ENCODE measurements at places on chromosomes 4 and X.
A peak's percentile ranks its signal among the peaks of the same experiment; 100 is the strongest.

DNA sequence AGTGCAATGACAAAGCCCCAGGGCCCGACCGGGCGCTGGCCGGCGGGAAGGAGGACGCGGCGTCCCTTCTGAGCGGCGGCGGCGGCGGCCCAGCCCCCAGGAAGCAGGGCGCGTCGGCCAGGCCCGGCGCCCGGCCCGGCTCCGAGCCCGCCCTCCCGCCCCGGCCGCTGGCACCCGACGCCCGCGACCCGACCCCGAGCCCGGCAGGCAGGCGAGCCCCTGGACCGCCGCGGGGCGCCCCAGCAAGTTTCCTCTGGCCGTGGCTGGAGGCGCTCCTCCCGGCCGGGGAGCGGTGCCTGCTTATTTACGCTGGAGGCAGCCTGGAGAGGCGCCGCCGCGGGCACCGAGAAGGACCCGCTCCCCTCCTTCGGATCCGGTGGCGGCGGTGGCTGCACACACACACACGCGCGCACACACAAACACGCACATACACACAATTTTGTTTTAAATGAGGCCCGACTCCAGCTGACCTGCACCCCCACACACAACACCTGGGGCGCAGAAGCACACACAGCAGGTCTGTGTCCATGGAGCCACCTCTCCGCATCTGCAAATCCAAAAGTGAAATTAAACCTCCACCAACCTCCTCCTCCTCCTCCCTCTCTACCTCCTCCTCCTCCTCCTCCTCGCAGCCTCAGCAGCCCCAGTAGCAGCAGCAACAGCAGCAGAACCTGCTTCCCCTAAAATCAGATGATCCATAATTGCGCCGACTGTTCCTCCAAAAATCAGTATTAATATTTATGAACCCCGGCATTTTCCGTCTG is 669 bp downstream of the IRF2 start:
- DNase-seq: no peak

DNA sequence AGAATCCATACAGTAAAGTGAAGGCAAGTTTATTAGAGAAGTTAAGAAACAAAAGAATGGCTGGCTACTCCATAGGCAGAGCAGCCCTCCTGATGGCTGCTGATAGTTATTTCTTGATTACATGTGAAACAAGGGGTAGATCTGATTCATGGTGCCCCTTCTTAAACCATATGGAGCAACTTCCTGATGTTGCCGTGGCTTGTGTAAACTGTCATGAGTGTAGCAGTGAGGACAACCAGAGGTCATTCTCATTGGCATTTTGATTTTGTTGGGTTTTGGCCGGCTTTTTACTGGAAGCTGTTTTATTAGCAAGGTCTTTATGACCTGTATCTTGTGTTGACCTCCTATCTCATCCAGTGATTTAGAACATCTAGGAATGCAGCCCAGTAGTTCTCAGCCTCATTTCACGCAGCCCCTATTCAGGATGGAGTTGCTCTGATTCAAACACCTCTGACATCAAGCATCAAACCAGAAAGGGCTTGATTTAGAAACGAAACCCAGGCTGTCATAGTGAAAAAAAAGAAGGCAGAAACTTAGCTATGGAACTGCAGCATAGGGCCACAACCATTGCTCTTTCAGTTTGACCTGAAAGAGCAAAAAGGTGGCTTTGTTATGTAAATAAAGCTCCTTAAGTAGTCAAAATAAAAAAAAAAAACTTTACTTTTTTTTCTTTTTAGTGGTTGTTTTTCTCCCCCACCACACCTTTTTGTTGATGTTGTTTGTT is 37.8 kb downstream of the SPCS3 start:
- DNase-seq: no peak

DNA sequence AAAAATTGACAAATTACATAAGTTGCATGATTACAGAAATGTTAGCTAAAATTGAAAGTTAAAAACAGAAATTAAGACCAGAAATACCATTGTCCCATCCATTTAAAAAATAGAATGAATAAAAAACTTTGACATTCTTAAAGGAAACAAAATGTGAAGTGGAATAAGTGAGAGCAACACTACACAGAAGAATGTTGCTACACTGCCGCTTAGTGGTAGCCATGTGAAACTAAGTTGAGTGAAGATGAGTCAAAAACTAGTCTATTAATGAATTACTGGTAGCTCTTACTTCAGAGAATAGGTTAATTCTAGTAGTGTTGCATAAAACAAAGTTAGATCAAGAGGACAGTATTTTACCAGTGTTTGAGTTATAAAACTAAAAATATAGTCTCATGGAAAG is 571.0 kb upstream of the KLHL4 start:
- DNase-seq: peak; percentile 14

GRCh38 chrX:95325185-95325584 is 1359.5 kb upstream of the DIAPH2 start:
- DNase-seq: no peak

GRCh38 chrX:79165806-79166205 is 21.3 kb downstream of the GPR174 start:
- no peak for DNase-seq

GRCh38 chr4:150130933-150131332 is 52.7 kb downstream of the DCLK2 start:
- no peak for DNase-seq

DNA sequence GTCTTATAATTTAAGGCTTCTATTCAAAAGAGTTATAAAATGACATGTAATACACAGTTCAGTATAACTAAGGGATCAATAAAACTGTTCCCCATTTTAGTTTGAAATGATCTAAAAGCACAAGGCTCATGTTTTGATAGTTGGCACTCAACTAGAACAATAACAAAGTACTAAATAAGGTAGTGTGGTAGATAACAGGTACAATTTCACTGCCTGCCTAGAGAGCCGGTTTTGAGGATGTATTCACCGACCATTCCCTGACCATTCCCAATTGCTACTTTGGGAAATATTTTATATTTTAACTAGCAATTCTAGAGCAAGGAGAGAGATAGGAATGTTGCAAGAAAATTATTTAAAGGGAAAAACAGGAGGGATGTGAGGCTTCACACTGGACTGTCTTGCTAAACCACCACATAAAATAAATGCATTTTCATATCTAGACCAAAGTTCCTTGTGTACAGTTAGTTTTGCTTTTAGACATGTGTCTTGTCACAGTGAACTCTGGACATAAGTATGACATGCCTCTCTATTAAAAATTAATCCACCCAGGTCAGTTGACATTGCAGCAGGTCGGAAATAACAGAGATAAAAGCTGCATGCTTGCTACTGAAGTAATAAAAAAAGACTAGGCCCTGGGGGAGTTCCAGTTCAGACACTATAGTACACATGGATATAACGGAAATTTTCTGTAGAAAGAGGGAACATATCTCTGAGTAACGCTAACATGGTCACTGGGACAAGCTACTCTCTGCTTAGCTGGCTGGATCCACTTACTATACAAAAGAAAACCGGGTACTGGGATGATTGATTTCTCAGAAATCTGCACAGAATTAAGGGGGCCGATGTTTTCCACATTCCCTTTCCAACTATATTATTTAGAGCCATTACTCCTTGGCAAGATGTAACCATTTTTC is 56.3 kb upstream of the NAP1L5 start:
- DNase-seq: no peak

- DNase-seq: no peak
These were observed 6.1 kb downstream of the TCEANC start for GRCh38 chrX:13659063-13659462.

GRCh38 chr4:41611124-41611838 is 73.3 kb downstream of the LIMCH1 start:
- DNase-seq: no peak

- DNase-seq: no peak
These were observed 84.6 kb downstream of the FBXO8 start for GRCh38 chr4:174198828-174199227.

DNA sequence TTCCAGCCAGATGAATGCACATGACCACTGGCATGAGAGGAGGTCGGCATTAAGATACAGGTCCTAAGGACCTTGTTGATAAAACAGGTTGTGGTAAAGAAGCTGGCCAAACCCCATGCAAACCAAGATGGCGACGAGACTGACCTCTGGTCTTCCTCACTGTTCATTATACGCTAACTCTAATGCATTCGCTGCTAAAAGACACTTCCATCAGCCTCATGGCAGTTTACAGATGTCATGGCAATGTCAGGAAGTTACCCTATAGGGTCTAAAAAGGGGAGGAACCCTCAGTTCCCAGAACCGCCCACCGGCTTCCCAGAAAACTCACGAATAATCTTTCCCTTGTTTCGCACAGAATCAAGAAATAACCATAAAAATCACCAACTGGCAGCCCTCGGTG is 182.4 kb downstream of the DHRSX start:
- no peak for DNase-seq

DNA sequence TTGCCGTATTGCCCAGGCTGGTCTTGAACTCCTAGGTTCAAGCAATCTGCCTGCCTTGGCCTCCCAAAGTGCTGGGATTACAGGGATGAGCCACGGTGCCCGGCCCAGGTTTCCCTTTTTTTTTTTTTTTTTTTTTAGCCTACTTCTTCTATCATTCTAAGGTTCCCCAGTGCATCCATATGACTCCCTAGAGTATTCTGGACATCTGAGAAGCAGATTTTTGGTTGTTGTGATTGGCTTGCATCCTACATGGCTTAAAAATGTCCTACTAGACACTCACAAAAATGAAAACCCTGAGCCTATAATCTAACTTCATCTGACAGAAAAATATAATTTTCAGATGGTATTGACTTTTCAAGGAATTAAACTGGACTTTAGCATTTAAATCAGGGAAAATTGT is 41.7 kb downstream of the SMIM14 start:
- DNase-seq: no peak

GRCh38 chr4:177012918-177013545 is 220.3 kb upstream of the VEGFC start:
- no peak for DNase-seq

DNA sequence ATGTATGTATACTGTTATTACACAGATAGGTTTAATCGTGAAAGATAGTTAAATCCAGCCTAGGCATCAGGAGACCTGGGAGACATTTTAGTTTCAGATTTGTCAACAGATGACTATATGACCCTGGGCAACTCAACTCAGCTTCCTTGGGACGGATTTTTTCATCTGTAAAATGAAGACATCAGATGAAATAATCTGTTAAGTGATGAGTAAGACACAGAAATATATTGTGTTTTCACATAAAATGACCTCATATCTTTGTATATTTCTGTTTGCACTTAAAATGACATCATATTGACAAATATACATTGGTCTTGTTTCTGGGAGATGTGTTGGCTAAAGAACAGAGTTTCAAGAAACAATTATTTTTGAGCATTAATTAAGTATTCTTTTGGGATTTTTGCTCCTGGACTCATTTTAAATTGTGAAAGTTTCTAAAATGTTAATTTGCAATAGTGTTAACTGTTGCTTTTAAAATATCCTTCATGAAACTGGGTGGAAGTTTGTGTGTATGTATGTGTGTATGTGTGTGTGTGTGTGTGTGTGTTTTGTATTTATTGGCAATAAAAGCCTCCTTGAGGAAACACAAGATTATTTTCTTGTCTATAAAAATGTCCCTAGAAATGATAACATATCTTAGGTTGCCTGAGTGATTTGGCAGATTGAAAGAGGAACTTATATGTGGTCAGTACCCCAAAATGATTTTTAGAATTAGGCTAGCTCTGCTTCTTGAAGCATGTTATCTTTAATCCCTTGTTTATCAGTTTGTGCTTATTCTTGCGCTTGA is 29.1 kb upstream of the MMAA start:
- no peak for DNase-seq

DNA sequence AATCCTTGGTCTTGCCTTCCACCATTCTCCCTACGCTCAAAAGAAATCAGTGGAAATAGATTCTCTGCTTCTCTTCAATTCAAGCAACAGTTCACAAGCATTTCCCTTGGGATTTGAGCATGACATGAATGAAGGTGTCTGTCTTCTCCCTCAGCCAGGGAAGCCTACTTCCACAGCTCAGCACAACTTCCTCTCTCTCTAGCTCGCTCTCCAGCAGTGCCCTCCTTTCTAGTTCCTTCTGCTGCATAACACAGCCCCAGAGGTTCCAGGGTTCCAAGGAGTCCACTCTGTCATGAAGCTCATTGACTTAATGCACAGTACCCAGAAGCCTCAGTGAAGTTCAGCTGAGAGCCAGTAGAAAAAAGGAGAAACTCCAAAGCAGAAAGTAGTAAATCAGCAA is 81.3 kb downstream of the PLS3 start:
- no peak for DNase-seq

DNA sequence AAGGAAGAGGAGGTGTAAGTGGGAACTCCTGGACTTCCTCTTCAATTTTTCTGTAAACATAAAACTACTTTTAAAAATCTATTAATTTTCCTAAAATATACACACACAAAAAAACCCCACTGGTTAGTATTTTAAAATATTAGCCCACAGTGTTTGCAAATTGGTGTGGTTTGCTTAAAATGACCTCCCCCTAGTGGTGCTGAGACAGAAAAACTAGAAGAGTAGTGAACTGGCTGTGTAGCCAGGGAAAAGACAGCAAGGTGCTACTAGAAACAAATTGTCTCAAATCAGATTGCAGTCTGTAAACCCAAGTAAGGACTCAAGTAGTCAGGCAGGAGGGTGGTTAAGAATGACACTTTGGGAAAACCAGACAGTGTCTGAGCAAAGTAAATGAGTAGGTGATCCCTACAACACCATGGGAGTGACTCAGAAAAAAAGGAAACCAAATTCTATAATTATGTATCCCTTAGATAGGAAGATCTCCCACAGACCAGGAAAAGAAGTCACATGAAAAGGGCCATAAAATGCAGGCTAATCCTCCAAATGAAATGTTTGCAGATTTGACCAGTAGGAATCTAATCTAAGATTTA is 26.0 kb downstream of the AMTN start:
- DNase-seq: no peak

Data from NCI-H1105 treated with DMSO at 0.1 percent for 48 hours (cell line).